Fibroblast of skin of right biceps (primary cell): ENCODE measurements at places on chromosomes 11 and 22.
A peak's percentile ranks its signal among the peaks of the same experiment; 100 is the strongest.

- peak; percentile 49 for DNase-seq
Measured at GRCh38 chr11:63769042-63769713, 603 bp upstream of the ZFTA start.

DNA sequence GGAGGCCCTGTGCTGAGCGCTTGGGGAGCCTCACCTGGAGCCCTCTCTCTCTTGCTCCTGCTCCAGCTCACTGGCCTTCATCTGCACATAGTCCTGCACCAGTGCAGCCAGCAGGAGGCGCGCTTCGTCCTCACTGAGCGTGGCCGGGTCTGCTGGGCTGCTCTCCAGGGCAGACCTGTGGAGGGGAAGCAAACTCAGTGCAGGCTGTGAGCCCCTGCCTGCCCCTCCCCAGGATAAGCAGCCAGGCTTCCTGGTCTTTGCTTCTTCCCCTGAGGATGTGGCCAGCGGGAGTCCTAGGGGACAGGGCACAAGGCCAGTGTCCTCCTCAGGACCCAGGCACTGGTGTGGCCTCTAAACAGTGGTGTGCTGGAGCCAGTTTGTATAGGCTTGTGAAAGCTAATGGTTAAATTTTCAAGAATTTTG lies 2.2 kb downstream of the CALCA start:
- DNase-seq: no peak

DNA sequence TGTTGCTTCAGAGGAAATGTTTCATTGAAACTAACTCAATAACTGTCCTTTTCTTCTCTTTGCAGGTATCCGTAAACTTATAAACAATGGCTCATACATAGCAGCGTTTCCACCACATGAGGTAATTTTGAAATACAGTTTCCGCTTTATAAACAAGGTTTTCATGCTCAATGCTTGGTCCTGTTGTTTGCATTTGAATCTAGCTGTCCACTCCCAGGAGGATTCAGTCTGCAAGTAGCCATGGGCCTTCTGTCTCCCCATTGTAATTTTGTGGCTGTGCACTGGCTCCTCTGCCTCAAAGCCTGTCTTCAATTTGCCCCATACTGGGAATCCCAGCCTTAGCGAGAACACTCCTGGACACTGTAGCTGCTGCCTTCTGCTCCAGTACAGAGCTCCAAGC lies 34.7 kb downstream of the MUC15 start:
- no peak for DNase-seq

DNA sequence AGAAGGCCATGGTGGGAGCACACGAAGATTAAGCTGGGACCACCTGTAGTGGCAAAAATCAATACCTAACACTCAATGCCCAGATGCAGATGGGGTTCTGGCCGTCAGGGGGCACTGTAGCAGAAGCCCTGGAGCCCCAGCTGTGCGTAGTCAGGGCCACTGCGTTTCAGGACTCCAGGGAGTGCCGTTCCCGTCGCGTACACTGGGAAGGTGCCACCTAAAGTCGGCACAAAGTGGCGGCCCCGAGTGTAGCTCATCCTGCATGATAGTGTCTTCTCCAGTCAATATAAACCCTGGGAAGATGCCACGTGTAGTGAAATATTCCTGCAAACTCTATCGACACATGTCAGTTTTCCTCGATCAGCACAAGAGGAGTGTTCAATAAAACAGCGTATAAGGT lies 123.8 kb upstream of the NTM start:
- peak; percentile 43 for DNase-seq

- no peak for DNase-seq
Measured at GRCh38 chr11:14259186-14259784, 99.7 kb downstream of the RRAS2 start.

DNA sequence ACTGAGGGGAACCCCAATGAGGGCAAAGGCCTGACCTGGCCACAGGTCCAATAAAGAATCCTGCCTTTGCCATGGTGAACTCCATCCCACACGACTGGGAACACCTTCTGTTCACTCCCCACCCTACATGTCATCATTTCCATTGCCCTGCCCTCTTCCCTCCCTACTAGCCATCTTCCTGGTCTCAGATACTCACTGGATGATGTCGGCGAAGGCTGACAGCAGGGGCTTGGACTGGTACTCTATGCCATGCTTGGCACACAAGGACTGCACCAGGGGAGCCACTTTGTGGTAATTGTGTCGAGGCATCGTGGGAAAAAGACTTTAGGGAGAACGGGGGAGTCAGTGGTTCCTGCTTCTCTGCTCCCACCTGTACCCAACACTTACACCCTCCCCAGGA lies 9.9 kb downstream of the FEN1 start:
- no peak for DNase-seq

DNA sequence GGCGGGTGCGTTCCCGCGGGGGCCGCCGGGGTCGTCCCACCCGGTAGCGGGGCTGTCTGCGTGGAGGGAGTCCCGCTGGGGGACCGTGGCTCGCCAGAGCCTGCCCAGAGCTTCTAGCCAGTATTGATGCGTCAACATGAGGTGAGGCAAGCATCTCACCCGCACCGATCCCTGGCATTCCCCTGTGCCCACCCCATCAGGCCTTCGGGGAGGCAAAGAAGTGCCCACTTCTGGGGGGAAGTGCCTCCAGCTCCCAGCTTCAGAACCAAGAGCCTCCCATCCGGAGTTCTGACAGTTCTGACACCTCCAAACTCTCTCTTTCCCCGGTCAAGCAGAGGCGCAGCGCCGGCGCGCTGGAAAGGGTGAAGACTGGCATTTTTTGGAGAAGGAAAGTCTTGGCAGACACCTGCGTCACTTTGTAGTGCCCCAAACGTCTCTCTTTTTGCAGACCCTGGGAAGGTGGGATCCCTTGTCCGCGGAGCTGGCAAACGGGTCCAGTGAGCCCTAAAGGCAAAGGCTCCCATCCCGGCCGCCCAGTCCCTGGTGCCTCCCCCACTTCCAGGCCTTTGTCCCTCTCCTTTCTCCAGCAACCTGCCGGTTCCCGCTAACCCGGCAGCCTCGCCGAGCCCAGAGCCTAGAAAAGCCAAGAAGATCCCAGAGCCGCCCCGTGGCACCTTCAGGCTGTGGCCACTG lies 3.2 kb upstream of the PAX6 start:
- DNase-seq: no peak

DNA sequence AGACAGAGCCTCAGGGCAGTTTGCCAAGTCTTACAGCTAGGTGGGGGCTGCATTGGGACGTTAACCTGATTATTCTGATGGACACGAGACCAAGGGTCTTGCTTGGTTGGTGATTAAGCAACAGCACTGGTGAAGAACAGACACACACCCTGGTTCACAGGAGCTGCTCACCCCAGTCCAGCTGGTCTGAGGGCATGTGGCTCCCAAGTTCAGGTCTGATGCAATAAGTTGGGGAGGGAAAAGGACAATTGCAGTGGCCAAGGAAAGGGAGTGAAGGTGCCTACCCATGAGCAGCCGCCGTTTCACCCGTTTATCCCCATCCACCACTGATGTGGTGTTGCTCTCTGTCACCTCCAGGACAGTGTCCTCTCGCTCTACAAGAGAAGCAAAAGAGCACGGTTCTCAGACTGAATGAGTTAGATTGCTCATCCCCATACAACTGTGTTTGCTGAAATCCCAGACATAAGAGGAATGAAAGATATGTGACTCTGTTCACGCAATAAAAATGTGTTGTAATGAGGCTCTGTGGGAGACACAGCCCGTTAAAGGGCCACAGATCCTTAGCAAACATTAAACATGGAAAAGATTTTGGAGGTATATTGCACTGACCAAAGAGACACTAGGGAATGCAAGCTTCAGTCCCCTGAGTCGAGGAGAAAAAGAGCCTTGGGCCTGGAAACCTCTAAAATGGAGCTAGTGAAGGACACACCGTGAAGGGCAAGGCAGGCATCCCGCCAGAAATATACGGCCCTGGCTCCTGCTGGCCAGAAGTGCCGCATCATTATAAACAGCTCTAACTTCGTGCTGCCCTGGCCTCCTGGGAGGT lies 25.6 kb downstream of the SCUBE2 start:
- DNase-seq: peak; percentile 30

DNA sequence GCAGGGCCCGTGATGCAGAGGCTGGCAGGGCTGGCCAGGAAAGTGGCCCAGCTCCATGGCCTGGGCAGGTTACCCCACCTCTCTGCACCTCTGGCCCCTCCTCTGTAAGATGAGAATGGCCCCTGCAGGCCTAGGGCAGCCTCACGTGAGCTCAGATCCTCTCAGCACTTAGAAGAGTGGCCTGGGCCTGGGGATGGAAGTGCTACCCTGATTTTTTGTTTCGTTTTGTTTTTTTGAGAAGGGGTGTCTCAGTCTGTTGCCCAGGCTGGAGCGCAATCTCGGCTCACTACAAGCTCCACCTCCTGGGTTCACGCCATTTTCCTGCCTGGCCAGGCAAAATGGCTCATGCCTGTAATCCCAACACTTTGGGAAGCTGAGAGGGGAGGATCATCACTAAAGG lies 982 bp downstream of the APOBEC3H start:
- DNase-seq: no peak

- peak; percentile 73 for DNase-seq
Measured at GRCh38 chr11:132318421-132319157, 948.2 kb downstream of the NTM start.

- DNase-seq: peak; percentile 33
Measured at GRCh38 chr11:110712659-110713448, 617 bp upstream of the ARHGAP20 start.

DNA sequence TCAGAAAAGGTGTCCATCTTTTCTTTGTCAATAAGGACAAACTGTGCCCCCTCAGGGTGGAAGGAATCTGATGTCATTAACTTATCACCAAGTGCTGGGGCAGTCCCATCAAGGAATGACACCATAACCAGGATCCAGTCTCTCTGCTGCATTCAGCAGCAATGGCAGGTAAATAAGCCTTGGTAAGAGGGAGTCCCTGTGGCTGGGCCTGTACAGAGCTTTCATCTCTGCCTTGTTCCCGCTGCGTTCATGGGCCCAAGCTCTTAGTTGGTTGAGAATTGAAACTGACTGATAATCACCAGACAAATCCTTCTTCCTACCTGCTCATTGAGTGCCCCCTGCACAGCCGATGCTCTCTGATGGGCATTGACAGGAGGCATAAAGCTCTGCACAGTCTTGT lies 22.7 kb downstream of the EIF3F start:
- no peak for DNase-seq

- DNase-seq: no peak
Measured at GRCh38 chr11:15266999-15267398, 152.3 kb downstream of the INSC start.

DNA sequence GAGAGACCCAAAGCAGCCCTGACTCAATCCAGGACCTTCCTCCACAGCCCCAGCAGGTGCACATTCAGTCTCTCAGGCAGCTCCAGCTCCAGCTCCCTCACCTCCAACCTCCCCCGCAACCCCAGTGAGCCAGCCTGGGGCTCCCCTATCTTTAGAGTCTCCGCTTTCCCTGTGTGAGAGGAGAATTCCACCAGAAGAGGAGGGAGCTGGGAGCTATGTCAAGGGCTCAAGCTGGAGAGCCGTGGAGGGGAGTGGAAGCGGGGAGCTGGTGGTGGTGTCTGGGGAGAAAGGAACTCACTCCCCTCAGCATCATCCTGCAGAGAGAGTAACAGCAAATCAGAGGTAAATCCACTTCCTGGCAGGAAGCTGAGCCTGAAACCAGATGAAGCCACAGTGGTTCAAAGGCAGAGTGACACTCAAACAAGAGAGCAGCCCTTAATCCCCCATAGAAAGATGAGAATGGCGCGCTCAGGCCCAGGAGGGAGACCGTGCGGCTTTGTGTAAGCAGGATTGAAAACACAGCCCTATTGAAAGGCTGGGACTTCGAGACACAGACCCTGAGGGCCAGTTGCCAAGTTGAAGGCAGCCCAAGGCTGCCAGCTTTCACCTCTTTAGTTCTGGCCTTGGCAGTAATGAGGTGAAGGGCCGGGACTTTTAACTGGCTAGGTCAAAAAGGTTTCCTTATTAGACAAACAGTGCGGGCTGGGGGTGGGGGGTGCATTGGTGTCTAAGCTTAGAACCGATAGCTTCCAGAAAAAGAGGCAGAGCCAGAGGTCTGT lies 21.4 kb upstream of the CDON start:
- DNase-seq: no peak

GRCh38 chr11:119100246-119100970 lies 1.2 kb downstream of the DPAGT1 start:
- DNase-seq: peak; percentile 52
